ENCODE measurements at places on chromosomes 1 and 21.

DNA sequence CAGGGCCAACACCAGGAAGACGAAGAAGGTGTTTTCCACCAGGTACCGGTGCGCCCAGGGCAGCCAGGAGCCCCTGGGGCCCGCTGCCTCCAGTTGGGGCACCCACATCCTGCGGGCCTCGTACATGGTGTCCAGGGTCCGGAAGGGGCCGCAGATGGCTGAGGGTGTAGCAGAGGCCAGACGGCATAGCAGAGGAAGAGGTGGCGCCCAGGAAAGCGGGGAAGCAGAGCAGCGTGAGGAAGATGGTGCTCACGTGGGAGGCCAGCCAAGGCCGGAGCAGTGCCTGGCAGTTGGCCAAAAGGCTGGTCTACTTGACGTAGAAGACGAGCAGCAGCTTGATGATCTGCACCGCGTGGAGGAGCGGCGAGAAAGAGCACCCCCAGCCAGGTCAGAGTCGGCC, 40.4 kb downstream of the ZNF691 start:
- no peak for DNase-seq

- no peak for DNase-seq
These were observed 16.3 kb upstream of the ADAMTSL4 start for GRCh38 chr1:150532860-150533259.

GRCh38 chr1:39613250-39613649, 26.2 kb downstream of the HEYL start:
- DNase-seq: no peak

DNA sequence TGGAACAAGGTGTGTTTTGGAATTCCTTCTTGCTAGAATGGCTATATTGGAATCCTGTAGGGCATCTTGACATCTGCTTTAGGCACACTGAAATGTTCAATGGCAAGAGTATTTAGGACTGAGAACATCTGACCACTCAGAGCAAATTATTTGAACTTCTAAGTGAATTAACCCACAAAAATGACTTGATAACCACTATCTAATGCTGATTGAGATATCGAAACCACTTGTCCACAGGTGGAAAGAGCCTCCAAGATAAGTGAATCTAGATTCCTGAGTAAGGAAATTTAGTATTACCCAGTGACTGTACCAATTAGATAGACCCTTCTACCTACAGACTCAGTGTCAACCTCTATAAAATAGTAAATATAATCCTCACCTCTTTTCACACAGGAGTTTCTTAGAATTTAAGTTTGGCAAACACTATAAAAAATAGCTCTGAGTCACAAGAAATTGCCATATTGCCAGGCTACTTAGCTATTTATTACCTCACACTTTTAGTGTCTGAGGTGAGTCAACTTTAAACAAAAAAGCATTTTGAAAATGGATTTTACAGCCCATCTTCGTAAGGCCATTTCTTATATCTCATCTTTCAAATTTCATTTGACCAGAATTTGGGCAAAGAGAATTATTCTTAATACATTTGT, 421.8 kb downstream of the PTBP2 start:
- no peak for DNase-seq

DNA sequence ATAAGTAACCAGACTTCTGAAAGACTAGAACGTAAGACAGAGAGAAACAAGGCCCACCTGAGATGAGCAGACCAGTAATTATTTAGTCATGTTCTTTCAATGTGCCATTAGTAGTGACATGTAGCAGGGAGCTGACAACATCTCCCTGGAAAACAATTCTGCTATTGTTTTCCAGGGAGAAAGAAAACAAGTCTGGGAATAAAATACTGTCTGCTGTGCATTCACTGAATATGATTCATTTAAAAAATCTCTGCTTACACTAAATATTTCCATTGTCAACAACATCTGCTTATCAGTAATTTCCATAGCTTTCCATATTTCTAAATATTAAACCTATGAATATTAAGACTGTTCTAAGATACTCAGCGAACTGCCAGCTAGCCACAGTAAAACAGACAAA, 80.0 kb downstream of the VCAM1 start:
- no peak for DNase-seq

DNA sequence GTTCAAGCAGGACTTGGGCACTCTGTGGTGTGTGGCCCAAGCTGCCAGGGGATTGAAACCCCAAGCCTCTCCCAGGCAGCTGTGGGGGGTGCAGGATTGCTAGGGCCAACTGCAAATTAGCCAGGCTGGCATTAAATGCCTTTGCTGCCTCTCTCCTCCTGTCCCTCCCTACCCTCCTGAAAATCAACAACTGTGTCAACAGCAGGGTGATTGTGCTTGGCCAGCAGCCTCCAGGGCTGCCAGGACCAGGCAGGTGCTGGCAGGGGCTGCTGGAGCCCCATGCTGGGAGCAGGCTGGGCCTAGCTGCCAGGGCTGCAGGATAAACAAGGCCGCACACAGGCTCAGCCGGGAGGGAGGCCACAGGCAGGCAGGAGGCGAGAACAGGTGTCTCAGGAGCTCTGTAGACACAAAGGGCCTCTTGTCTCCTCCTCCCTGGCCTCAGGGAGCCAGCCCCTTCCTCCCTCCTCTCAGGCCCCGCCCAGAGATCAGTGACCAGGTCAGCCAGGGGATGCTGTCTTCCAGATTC, 11.4 kb downstream of the SOX13 start:
- DNase-seq: no peak

DNA sequence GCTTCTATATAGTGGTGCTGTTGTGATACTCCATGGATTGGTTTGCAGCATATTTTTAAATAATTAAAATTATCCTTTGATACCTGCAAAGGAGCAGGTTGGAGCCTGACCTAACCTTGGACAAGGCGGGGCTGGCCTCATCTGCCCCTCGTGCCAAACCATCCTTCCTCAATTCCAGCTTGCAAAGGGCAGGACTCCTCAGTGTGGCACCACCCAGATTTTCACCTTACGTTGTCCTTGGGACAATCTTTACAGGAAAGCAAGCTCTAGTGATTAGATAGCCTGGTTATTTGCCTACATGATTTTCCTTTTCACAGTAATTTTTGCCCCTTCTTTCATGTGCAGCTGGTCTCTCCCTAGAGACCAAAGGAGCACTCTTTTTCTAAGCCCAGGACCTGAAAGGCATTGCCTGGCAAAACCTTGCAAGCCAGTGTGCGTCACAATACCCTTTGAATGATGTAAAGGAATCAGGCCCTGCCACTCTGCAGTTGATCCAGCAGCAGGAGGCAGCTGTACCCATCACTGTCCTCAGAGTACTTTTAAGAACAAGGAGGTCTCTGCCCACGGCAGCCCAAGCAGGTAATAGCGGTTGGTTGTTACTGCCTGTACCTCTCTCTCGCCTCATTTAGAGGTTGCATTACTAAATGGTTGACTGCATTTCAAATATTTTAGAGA, 99.4 kb downstream of the ADSS2 start:
- no peak for DNase-seq

- peak; percentile 47 for DNase-seq
These were observed 22.2 kb downstream of the SLC2A1 start for GRCh38 chr1:42936309-42937078.

DNA sequence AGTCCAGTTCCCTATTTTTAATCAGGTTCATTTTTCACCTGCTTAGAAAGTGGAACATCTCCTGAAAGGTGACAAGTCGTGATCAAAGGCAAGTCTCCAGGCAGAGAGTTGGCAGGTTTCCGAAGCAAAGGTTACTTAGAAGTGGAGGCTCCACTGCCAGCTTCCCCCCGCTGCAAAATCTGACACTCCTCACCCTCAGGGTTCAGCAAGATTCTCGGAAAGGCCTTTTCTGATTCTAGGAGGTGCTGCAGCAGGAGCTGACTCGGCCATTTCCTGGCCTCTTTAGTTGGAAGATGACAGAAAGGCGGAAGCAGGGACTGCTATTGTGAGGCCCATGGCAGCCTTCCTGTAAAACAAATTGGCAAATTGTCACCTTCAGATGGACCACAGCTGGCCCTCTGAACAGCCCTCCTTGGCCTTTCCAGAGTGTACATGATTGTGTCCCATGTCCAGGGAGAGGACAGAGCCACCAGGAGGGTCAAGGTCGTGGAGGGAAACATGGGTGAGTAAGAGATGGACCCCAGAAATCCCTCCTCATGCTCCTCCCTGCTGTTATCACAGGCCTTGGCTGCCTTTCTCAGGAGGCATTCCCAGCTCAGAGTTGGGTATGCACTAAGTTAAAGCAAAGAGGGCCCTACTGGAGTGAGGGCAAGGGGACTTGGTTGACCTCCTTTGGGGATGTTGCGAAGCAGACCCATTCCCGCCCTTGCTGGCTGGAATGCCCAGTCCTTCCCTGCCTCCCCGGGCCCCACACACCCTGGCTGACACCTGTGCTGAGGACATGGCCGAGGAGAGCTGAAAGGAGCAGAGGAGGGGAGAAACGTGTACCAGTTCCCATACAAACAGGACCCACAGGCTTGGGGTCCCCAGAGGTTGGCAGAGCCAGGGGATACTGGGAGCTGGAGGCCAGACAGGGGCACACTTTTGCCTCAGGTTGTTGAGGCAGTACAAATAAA, 115.5 kb upstream of the IRF2BP2 start:
- DNase-seq: peak; percentile 70

DNA sequence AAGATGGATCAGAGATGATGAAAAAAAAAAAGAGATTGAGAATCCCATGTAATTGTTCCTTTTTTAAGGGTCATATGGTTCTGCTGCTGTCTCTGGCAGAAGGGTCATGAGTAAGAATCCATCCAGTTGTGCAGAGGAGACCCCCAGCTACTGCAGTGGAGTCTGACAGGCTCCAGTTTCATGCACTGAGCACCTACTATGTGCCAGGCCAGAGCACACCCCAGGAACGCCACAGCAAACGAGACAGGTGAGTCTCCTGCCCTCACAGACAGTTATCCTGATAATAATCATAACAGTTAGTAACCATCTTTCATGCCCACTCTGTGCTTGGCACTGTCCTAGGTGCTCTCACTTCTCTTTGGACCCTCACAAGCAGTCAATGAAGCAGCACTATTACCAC, 420.0 kb downstream of the MATN1 start:
- DNase-seq: no peak

- no peak for DNase-seq
These were observed 793.2 kb downstream of the PLA2G4A start for GRCh38 chr1:187621951-187622350.

DNA sequence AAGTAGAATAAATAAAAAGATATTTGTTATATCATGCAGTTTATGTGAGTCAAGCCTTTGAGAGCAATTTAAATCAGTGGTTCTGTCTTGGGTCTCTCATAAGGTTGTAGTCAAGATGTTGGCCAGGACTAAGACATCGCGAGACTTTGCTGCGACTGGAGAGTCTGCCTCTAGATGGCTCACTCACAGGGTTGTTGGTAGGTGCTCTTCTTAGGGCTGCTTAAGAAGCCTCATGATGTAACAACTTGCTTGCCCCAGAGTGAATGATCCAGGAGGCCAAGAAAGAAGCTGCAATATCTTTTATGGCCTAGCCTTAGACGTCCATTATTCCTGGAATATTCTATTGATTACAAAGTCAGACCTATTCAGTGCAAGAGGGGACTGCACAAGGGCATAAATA, 73.1 kb upstream of the CACHD1 start:
- DNase-seq: no peak

- DNase-seq: no peak
These were observed 1237.5 kb downstream of the AMY1C start for GRCh38 chr1:104987210-104987609.

DNA sequence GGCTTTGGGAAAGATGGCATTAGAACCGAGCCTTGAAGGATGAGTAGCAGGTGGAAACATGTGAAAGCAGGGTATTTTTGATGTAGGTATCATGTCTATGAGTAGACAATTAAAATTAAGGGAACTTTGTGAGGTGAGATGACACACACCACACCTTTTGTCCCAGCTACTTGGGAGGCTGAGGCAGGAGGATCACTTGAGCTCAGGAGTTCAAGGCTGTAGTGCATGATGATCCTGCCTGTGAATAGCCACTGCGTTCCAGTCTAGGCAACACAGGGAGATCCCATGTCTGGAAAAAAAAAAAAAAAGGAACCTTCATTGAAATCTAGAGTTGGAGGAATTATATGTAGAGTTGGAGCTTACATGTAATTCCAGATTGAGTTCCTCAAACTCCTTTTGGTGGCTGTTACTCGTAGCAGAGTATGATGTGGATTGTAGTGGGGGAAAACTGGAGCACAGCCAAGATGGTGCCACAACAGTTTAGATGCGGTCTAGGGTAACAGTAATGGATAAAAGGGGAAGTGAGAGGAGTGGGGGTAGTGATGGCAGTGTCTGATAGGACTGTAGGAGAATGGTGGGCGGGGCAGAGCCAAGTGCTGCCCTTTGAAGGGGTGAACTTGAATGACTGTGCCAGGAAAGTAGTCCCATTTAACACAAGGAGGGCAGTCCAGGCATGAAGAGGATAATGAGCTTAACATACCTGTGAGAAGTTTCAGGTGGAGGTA, 17.4 kb downstream of the AK4 start:
- no peak for DNase-seq

DNA sequence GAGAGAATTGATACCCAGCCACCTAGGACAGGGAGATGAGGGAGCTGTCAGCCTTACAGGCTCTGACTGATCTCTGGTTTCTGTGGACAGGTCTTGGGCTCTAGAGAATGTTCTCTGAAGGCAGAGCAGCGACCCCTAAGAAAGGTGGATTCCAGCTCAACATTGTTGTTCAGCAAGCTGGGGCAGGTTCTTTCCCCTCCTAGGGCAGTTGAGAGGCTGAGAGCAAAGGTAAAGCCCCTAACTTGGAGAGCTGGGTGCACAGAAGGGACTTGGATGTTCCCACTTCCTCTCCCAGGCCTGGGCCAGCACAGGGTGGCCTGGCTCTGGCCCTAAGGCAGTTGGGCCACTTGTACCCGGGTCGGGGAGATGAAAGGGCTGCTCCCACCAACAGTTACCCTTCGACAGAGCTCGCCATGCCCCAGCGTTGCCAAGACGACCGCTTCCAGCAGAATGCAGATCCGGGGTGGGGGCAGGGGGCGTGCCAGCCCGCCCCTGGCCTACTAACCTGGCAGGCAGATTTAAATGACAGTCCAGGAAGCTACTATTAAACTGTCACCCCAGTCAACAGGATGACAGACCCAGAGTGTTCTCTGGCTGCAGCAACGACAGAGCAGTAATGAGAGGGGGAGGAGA, 31.6 kb downstream of the LRP8 start:
- no peak for DNase-seq

DNA sequence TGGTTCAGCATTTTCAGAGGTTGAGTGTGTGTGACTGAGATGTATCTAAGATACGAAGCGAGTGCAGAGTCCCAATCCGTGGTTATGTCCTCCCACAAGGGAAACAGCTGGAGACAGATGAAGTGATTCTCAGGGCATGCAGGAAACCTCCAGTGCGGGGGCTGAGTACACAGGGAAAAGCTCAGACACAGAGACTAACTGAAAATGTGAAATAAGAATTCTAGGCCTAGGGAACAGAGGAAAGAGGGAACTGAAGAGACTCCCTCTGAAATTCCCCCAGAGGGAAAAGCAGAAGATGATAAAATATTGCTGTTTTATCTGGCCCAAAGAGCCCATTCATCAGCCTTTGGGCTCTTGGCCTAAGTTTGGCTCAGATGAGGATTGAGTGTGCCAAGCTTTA, 116.8 kb downstream of the LRRC53 start:
- no peak for DNase-seq

Data from CD4-positive, alpha-beta T cell treated with Interleukin-10 for 1 hour (primary cell).